ENCODE measurements at places on chromosomes 1 and 21.
A peak's percentile ranks its signal among the peaks of the same experiment; 100 is the strongest.

GRCh38 chr1:26161415-26162219 is 2.7 kb downstream of the FAM110D start:
- DNase-seq: peak; percentile 75

DNA sequence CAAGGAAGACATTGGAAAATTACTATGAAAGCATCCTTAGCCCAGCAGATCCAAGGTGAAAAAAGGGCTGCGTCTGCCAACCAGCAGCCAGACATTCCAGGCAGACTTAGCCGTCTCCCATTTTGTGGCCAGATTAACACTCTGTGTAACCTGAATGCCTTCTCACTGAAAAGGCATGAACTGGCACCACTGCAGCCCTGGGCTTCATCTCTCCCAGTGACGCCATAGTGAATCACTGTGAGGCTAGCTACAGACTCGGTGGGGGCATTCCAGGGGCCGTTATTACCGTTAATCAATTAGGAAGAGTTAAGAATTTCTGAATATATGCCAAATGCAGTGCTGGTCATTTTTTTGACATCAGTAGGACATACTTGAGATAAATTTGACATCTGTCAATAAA is 627.4 kb downstream of the LMO4 start:
- DNase-seq: no peak

DNA sequence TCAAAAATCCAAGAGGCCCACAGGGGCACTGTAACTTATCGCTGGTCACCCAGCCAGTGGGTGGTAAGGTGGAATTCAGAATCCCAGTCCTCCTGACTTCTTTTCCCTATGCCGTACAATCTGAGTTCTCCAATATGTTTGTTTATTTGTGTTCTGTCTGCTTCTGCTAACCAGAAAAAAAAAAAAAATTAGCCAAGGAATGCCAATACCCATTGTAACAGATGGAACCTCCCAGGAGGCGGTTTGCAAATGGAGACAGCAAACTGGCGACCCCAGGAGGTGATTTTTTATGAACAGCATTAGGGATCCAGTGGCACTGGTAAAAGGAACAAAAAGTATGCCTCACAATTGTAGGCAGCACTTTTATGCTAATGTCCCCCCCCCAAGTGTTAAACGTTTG is 189.0 kb upstream of the FGGY start:
- DNase-seq: no peak

GRCh38 chr1:211985556-211986264 is 49.6 kb downstream of the INTS7 start:
- DNase-seq: no peak

GRCh38 chr1:84570436-84571149 is 3.6 kb downstream of the CTBS start:
- no peak for DNase-seq

DNA sequence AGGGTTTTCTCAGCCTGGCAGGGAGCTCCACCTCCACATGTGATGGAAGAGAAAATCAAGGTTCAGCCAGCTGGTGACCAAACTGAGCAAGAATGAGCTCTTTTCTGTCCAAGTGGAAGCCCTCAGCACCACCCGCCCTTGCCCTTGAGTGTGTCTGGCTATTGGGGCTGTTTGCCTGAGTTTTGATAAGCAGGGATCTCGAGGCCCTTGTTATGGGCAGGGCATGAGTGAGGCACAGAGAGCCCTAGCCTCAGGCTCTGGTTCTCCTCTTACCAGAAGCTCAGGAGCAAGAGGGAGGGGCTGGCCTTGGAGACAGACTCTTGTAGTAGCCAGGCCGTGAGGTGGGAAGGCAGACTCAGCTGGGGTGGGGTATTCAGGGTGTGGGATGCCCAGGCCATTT is 37.5 kb upstream of the ARF1 start:
- DNase-seq: no peak

DNA sequence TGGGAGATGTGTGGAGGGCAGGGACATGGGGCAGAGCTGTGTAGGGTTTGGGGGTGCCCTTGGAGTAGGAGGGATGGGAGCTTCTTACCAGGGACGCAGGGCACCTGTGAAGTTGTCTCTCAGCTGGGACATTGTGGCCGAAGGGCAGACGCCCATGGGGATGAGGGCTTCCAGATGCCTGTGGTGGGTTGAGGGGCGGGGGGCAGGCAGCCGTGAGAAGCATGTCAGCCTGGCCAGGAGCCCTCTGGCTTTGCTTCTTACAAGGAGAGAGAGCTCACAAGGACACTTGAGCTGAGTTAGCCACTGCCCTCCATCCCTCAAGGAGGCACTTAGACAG is 8.5 kb downstream of the A3GALT2 start:
- no peak for DNase-seq

DNA sequence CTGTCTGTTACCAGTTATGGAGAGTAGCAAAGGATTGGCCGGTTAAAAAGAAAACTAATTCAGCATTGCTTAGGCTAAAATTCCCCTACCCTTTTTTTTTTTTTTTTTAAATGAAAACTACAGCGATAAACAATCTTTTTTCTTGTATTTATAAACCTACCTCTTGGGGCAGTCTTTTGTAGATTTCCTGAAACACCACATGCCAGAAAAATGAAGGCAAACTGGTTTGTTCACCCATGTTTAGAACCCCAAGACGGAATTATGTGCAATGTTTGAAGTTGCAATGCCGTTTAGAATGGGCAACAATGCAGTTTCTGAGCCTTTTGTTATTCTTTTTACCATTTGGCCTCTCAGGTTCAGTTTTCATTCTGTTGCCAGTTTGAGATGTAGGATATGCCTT is 59.1 kb downstream of the PRDM2 start:
- peak; percentile 26 for DNase-seq

GRCh38 chr1:162690672-162691434 is 58.6 kb downstream of the DDR2 start:
- DNase-seq: no peak

GRCh38 chr1:174448974-174449373 is 1.2 kb downstream of the GPR52 start:
- DNase-seq: no peak

DNA sequence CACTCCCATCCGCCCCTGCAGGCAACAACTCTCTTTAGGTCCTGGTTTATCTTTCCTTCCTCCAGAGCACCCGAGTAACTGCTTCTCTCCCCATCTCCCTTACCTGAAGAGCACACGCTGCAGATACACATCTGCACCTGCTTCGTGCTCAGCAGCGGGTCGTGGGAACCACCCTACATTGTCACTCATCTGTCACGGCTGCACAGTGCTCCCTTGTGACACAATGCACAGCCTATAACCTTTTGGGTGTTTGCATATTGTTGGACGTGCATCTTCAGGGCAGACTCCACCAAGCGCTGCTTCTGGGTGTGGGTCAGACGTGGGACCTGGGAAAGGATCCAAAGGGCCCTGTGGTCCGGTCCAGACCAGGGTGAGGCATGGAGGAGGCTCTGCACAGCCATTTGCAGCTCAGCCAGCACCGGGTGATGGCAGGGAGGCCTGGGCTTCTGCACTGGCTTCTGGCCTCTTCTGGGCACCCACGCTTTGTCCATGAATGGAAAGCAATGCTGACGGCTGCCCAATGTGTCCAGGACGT is 42.5 kb downstream of the WDR4 start:
- no peak for DNase-seq

DNA sequence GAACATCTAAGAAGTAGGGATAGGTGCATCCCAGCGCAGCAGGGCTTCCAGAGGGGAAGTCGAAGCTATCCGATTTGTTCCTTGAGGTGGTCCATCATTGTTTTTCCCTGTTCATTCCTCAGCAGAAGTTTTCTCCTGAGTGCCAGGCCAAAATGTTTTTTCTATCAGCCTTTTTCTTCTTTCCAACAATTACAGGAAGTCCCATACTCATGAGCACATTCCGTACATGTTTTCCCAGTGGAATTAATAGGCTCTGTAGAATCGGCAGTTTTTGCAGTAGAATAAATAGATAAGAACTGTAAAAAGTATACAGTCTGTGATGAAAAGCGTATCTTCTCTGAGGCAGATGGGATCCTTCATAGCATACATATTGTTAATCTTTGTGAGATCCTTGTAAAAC is 24.8 kb downstream of the CD101 start:
- no peak for DNase-seq

Data from common myeloid progenitor, CD34-positive (primary cell).